ENCODE measurements at places on chromosomes 6 and 20.
A peak's percentile ranks its signal among the peaks of the same experiment; 100 is the strongest.

DNA sequence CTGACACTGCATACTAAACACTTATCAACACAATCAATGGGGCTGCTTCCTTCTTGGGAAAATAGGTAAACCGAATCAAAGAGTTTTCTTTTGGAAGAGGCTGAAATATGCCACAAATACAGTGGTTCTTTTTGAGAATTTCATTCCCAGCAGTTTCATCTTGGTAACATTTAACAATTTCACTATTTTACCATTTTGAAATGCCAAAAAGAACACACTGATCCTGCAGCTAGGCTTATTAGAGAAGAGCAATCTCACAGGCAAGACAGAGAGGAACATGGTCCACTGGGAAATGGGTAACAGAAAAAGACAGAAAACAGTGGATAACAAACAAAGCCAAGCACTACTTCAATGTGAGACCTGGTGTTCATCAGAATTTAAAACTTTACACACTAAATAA, 2.5 kb downstream of the CNR1 start:
- no peak for DNase-seq

DNA sequence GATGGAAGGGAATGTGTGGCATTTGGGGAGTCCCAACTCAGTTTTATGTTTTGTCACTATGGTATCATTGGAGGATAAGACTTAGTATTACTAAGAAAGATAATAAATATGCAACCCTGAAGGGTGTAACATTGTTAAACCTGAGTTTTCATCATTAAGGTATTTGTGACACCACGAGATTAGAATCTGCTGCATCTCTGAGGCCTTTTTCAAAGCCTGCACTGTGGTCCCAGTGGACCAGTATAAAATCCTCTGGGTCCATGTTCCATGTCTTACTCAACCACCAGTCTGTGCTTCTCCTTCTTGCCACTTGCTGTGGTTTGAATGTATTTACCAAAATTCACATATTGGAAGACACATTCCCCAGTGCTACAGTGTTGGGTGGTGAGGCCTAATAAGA, 130.6 kb downstream of the TBX18 start:
- DNase-seq = no peak

DNA sequence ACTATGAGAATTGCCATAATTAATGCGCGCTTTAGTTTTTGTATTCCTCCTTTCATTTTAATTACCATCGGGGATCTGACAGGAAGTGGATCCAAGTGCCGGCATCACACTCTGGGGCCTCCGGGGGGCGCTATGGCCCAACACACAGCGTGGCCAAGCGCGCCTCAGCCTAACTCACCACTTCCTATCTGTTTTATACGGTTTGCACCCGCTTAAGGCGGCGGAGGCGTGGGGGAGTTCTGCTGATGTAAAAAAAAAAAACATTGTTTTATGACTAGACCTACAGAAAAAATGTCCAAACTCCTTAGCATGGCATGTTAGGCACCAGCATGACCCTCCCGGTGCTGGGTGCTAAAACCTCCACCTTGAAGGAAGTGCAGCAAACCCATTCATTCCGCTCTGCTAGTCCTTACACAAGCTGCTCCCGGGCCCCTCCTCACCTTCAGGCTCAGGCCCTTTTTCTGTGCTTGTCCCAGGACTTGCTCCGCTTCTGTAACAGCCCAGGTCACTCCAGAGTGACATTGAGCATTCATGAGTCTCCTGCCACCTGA, 4.5 kb upstream of the EBF4 start:
- peak; percentile 10 for DNase-seq

DNA sequence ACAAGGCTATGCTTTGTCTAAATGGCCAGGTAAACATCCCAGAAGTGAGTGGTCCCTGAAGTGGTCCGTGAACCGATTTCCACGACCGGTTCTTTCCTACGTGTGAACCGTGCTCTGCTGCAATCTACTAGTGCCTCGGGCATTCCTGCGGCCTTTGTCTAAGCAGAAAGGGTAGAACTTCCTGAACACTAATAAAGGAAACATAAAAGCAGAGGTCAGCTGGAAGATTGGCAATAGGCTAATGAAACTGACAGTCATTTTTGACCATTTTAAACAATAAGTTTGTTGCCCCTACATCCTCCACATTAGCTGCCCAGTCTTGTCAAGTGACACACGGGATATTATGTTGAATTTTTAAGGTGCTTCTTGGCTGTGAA, 410.0 kb downstream of the PLCB1 start:
- no peak for DNase-seq

GRCh38 chr6:7419065-7419464, 29.5 kb downstream of the RIOK1 start:
- DNase-seq = no peak

- no peak for DNase-seq
Measured at GRCh38 chr6:97674802-97675201, 391.8 kb upstream of the MMS22L start.

DNA sequence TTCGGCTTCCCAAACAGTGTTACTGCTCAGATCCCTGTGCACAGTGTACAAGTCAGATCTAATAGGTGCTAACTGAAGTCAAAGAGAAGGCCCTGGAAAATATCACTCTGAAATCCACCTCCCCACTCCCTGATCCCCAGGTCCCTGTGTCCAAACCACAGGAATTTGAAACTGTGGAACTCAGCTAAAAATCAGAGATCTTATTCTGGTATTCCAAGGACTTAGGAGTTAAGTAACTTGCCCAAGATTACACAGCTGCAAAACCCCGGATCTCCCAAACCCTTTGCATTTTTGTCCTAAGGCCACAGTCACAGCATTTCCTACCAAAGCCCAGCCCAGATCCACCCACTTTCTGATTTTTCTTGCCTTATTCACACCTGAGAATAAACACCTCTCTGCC, 32.3 kb upstream of the SLC23A2 start:
- DNase-seq = no peak

GRCh38 chr6:118318648-118319047, 229.4 kb upstream of the PLN start:
- DNase-seq = no peak

- DNase-seq = no peak
Measured at GRCh38 chr20:57657535-57658446, 37.6 kb upstream of the ZBP1 start.

GRCh38 chr6:83878902-83879644, 19.6 kb downstream of the CYB5R4 start:
- no peak for DNase-seq

DNA sequence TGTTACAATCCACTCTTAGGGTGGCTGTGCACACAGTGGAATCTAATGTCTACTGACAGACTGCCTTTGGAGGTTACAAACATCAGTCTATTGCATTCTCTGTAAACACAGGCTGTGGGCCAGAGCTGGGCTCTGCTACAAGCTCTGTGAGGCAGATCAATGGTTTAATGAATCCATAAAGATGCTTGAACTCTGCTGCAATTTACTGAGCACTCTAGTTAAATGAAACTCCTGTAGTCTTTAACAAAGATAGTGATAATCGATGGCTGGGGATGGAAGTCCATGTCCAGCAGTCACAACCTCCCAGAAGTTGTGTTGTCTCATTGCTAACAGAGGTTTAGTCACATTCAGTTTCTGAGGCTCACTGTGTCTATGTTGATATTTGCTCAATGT, 50.5 kb downstream of the SOBP start:
- no peak for DNase-seq

DNA sequence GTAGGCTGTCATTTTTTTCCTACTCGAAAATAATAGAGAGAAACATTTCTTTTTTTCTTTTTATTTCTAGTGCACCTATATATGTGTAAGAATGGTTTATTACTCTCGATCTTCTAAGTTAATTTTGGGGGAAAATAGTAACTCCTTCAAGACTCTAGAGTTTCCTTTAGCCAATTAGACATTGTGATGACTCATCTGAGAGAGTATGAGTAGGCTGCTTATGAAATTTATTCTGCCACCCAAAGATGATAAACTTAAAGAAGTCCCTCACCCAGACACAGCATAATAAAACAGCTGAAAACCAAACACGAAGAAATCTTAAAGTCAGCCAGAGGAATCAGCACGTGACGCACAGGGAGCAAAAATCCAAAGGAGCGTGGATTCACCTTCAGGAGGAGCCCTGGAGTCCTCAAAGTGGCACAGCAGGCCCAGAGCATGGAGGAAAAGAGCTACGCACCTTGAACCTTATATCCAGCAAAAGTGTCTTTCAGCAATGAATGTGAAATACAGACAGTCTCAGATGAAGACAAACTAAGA, 81.9 kb downstream of the ERMARD start:
- DNase-seq = no peak

GRCh38 chr20:57586943-57587277, 26.0 kb downstream of the PCK1 start:
- no peak for DNase-seq

GRCh38 chr20:1868856-1869255, 26.4 kb upstream of the SIRPA start:
- DNase-seq = no peak

GRCh38 chr20:20712004-20712473, 405 bp downstream of the RALGAPA2 start:
- no peak for DNase-seq

DNA sequence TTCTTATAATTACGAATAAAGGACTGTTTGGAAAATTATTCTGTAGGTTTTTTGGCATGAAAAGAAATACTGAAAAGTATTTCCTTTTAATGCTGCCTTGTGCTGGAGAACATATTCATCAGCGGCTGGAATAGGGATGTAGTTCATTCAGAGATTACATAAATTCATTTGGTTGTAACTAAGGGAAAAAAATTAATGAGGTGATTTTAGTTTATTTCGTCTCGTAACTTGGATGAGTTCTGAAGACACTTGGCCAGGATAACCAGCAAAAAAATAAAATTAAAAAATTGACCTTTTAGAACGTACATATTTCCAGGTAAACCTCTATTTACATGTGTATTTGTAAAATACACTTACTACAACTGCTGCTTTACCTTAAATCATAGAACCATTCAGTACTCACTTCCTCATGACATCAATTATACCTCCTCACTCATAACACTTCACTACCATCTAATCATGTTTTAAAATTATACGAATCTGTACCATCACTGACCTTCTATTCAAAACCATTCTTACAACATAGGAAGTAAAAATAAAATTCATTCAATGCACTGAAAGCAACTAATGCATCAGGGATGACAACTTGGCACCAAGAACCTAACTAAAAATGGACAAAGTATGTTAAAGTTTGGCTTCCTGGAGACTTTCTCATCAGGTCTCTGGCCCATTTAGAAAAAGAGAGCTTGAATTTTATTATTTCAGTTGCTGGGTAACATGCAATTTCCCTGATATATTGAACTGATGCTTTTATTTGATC, 17.2 kb downstream of the KLHL31 start:
- no peak for DNase-seq

GRCh38 chr6:156507656-156508055, 269.5 kb upstream of the ARID1B start:
- DNase-seq = no peak

GRCh38 chr6:41306187-41306854, 19.8 kb upstream of the TREM1 start:
- no peak for DNase-seq

DNA sequence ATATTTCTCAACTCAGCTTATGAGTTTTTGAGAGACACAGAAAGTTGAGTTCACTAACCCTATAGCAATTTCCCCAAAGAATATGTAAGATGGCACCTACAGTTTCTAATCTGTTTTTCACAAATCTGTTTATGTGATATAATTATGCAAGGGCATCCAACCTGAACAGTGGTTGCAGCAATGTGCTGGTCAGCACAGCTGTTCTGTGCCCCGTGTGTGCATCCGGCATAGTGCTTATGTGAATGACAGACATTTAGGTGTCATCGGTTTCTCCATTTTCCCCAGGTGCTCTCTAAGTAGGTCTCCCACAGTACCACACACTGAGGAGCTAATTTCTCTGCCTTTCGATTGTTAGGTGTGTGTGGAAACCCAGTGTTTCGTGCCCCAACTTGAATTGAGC, 7.7 kb upstream of the BACH2 start:
- DNase-seq = no peak

DNA sequence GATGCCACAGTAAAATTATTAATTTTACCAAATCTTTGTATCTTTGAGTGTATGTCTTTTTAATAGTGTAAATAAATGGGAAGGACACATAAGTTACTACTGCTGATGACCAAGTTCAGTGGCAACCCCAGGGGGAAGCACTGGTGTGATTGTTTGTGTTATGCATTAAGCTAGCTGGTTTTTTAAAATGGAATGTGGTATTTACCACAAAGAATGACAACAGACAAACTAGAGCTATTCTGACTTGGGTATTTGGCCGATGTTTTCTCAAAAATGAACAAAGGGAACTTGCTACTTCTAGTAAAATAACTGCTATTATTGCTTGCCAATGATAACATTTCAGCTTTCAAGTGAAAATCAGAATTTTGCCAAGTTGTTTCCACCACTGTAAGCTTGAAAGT, 2.9 kb downstream of the FNDC1 start:
- no peak for DNase-seq

DNA sequence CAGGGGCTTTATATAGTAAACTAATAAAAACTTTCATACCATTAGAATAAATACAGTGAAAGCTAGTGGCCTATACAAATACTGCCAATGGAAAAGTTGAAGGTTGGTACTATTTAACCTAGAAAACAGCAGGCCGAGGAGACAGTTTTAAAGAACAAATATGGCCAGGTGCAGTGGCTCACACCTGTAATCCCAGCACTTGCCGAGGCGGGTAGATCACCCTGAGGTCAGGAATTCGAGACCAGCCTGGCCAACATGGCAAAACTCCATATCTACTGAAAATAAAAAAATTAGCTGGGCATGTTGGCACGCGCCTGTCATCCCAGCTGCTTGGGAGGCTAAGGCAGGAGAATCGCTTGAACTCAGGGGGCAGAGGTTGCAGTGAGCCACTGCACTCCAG, 24.8 kb downstream of the GLYATL3 start:
- DNase-seq = no peak

- DNase-seq = no peak
Measured at GRCh38 chr6:35038076-35038475, 103.1 kb downstream of the TCP11 start.

- DNase-seq = no peak
Measured at GRCh38 chr6:21420926-21421325, 172.6 kb upstream of the SOX4 start.

DNA sequence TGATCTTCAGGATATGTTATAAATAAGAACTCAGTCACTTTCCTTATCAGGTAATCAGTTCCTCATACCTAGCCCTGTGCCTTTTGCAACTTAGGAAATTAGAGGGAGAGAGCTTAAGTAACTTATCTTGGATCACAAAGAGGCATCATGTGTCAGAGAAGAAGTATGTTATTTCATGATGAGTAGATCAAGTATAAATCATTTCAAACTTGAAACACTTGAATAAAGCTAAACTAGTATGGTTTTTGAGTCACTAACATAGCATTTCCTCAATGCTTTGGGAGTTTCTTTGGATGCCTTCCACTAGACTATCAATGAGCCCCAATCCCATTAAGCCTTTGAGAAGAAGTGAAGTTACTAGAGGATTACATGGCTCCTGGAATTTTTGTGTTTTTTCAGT, 102.6 kb upstream of the TNFAIP3 start:
- DNase-seq = peak; percentile 79

All from skeletal muscle cell (primary cell).